ENCODE measurements at places on chromosomes 4 and X. TPM values are rescaled to one million over a fixed set of nuclear protein-coding genes. Genes with fewer than 3 reads are reported as not detected.

TEX13C gene
- not detected for total RNA-seq

- no peaks in the 10 kb centered on the region for H3K36me3 ChIP-seq
- H3K27ac ChIP-seq = no peak overlapping the region
- H3K4me3 ChIP-seq = no peak overlapping the region
- no peaks in the 10 kb centered on the region for H3K27me3 ChIP-seq
- no peak for DNase-seq
Observed at GRCh38 chr4:8072235-8072968, 86.2 kb downstream of the ABLIM2 start.

GRCh38 chrX:131621650-131622049 is 77.8 kb downstream of the OR13H1 start:
- H3K4me3 ChIP-seq = no peak overlapping the region
- H3K36me3 ChIP-seq = no peaks in the 10 kb centered on the region
- DNase-seq = no peak

HSFX4 gene
- total RNA-seq = not detected

- H3K4me1 ChIP-seq = peaks cover 3% of the 10 kb centered on the region
- H3K4me3 ChIP-seq = no peak overlapping the region
- no peak overlapping the region for H3K27ac ChIP-seq
Observed at GRCh38 chrX:153800177-153800722, 5.8 kb downstream of the SSR4 start.

DNA sequence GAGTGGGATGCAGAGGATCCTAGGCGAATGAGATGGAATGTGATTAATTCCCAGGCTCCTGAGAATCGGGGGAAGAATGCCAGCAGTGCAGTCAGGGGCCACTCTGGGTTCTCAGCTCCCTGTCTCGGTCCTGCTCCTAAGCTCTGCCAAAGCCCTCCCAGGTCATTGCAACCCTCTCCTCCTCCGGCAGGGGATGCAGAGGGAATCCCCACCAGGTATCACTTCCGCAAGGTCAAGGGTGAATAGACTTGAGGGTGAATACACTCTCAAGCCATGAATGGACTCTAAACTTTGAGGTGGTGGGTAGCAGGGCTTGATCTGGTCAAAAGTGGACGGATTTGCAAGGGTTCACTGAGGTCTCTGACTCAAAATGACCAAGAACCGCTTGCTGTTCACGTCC is 139.3 kb upstream of the MXRA5 start:
- H3K27ac ChIP-seq = no peak overlapping the region
- H3K36me3 ChIP-seq = no peaks in the 10 kb centered on the region
- H3K27me3 ChIP-seq = no peaks in the 10 kb centered on the region
- no peak overlapping the region for H3K4me3 ChIP-seq

- DNase-seq = no peak
- peaks cover 15% of the 10 kb centered on the region for H3K4me1 ChIP-seq
- no peak overlapping the region for H3K27ac ChIP-seq
- peaks cover 40% of the 10 kb centered on the region for H3K27me3 ChIP-seq
Observed at GRCh38 chr4:76881375-76881774, 16.6 kb downstream of the SOWAHB start.

DNA sequence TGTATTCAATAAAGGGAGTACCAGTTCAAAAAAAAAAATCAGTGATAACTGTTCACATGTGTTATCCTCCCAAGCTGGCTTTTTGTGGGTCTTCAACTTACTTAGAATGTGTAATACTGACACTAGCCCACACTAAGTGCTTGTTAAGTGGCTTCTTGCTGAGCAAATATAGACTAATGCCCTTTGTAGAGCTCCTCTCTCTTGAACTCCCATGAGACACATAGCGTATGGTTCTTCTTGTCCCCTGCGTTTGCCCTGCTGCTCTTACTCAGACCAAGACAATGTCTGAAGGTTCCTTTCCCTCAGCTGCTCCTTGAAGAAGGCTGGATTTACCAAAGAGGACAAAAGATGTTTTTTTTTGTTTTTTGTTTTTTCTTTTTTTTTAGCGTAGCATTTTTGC is 110.9 kb downstream of the FRAS1 start:
- peak overlapping the region; percentile 25 for H3K27ac ChIP-seq
- H3K4me3 ChIP-seq = no peak overlapping the region
- H3K4me1 ChIP-seq = peaks cover 20% of the 10 kb centered on the region
- no peaks in the 10 kb centered on the region for H3K36me3 ChIP-seq
- peak; percentile 15 for DNase-seq

GRCh38 chr4:138680256-138680655 is 335.3 kb upstream of the NOCT start:
- H3K4me1 ChIP-seq = peaks cover 23% of the 10 kb centered on the region
- no peaks in the 10 kb centered on the region for H3K36me3 ChIP-seq
- H3K4me3 ChIP-seq = no peak overlapping the region
- no peak overlapping the region for H3K27ac ChIP-seq
- H3K27me3 ChIP-seq = no peaks in the 10 kb centered on the region
- no peak for DNase-seq

DNA sequence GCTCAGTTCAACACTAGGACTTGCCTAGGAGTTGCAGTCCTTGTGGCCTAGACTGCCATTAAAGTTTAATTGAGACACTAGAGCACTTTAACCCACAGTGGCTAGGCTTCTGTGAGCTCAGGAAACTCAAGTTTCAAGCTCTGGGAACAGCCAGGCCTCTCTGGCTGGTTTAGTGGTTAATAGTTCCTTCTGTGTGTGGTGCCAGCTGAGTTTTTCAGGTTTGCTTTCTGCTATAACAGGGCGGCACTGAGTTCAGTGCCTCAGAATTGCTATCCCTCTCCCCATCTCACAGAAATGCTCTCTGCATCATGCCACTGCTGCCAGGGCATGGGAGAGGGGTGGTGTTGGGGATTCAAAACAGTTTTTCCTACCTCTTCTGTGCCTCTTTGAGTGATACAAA is 15.9 kb downstream of the MMAA start:
- DNase-seq = no peak
- no peaks in the 10 kb centered on the region for H3K4me1 ChIP-seq
- H3K27me3 ChIP-seq = no peaks in the 10 kb centered on the region
- H3K36me3 ChIP-seq = no peaks in the 10 kb centered on the region
- no peak overlapping the region for H3K4me3 ChIP-seq

DNA sequence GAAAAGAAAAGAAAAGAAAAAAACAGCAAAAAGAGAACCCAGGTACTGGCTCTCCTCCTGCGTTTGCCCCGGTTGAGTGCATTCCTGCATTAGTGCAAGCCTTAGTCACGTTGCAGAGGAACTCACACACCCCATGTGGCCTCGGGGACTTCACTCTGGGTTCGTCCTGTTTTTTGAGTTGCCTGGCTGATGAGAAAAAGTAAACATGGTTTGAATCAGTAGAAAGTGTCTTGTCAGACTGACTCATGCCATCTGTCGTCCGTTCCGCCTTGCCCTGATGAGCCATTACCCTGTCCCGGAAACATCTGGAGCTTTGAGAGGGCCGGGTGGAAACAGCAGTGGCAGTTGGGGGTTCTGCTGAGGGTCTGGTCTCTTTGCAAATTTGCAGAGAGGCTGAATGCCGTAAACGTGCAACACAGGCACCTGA is 16.3 kb downstream of the CD99 start:
- peaks cover 16% of the 10 kb centered on the region for H3K4me1 ChIP-seq
- peak; percentile 61 for DNase-seq
- H3K27me3 ChIP-seq = no peaks in the 10 kb centered on the region
- H3K36me3 ChIP-seq = no peaks in the 10 kb centered on the region

GLRB gene
- total RNA-seq = 6.1 TPM

DNA sequence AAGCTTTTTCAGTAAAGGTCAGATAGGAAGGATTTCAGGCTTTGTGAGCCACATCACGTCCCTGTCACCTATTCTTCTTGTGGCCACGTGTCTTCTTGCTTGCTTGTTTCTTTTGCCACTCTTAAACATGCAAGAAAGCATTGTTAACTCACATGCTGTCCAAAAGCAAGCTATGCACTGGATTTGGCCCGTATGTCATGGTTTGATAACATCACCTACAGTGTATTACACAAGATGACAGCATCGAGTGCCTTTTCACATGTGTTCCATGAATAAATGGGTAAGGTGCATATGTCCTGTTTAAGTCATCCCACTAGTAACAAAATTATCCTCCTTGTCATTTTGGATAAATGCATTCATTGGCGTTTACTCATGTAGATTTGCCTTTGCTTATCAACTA is 468.0 kb upstream of the FAT1 start:
- no peaks in the 10 kb centered on the region for H3K27me3 ChIP-seq
- H3K4me3 ChIP-seq = no peak overlapping the region
- no peaks in the 10 kb centered on the region for H3K4me1 ChIP-seq
- no peaks in the 10 kb centered on the region for H3K36me3 ChIP-seq
- no peak for DNase-seq
- no peak overlapping the region for H3K27ac ChIP-seq

- H3K36me3 ChIP-seq = no peaks in the 10 kb centered on the region
- no peak overlapping the region for H3K4me3 ChIP-seq
- no peak for DNase-seq
Observed at GRCh38 chrX:74804574-74804973, 120.7 kb downstream of the NEXMIF start.

SHOX gene
- total RNA-seq = not detected

DTHD1 gene
- not detected for total RNA-seq

DNA sequence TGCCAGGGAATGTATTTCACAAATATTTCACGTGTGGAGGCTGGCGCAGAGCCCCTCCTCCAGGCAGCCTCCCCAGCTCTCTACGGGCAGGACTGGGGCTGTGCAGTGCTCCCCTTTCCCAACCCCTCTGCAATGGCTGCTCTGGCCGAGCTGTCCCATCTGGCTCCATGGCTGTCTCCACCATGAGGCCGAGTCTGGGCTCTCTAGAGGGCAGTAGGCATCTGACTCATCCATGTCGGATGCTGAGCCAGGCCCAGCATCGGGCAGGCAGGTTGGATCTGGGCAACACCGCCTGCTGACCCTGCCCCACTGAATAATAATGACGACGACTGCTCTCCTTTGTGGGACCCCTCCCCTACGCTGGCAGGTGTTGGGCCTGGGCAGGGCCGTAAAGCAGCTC is 11.0 kb upstream of the SH3TC1 start:
- H3K27ac ChIP-seq = no peak overlapping the region
- H3K27me3 ChIP-seq = no peaks in the 10 kb centered on the region
- H3K4me3 ChIP-seq = no peak overlapping the region
- no peaks in the 10 kb centered on the region for H3K4me1 ChIP-seq
- no peak for DNase-seq
- H3K36me3 ChIP-seq = no peaks in the 10 kb centered on the region

- peak; percentile 8 for DNase-seq
- peaks cover 3% of the 10 kb centered on the region for H3K4me1 ChIP-seq
- no peaks in the 10 kb centered on the region for H3K27me3 ChIP-seq
- no peak overlapping the region for H3K27ac ChIP-seq
Observed at GRCh38 chr4:117971403-117971802, 62.9 kb upstream of the NDST3 start.

- no peak overlapping the region for H3K27ac ChIP-seq
- no peaks in the 10 kb centered on the region for H3K27me3 ChIP-seq
- no peaks in the 10 kb centered on the region for H3K36me3 ChIP-seq
- no peak overlapping the region for H3K4me3 ChIP-seq
- no peak for DNase-seq
Observed at GRCh38 chr4:44421330-44422065, 27.1 kb downstream of the KCTD8 start.

- no peak overlapping the region for H3K27ac ChIP-seq
- peaks cover 13% of the 10 kb centered on the region for H3K4me1 ChIP-seq
- no peak for DNase-seq
Observed at GRCh38 chr4:71444395-71444794, 105.6 kb downstream of the SLC4A4 start.

TCEAL6 gene
- not detected for total RNA-seq

- no peak overlapping the region for H3K27ac ChIP-seq
- H3K4me1 ChIP-seq = peaks cover 29% of the 10 kb centered on the region
- no peak overlapping the region for H3K4me3 ChIP-seq
- no peaks in the 10 kb centered on the region for H3K36me3 ChIP-seq
Observed at GRCh38 chrX:129115104-129115503, 408.2 kb downstream of the SMARCA1 start.

GRCh38 chrX:128021566-128021965 is 30.6 kb downstream of the ACTRT1 start:
- no peak overlapping the region for H3K27ac ChIP-seq
- H3K4me1 ChIP-seq = no peaks in the 10 kb centered on the region
- H3K4me3 ChIP-seq = no peak overlapping the region
- H3K27me3 ChIP-seq = no peaks in the 10 kb centered on the region
- H3K36me3 ChIP-seq = peaks cover 3% of the 10 kb centered on the region
- no peak for DNase-seq

DNA sequence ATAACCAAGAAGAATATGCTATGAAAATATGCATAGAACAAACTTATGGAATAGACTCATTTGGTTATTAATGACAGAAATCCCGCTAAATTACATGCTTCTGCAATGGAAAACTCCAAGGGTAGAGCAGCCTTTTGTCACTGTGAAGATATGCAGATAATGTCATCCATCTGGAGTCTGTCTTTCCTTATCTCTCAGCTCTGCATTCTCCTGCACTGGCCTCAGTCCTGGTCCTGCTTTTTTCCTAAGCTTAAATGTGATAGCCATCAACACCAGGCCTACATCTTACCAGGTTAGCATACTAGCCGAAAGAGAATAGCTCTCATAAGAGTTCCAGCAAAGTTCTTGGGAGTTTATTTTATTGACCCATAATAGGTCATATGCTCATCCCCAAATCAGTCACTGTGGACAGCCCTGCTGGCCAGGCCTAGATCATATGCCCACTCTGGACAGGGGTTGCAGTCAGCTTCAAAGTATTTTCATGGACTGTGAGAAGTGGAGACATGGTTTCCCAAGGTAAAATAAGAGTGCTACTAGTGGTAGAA is 86.5 kb upstream of the LEF1 start:
- no peaks in the 10 kb centered on the region for H3K4me1 ChIP-seq
- no peak for DNase-seq
- H3K27ac ChIP-seq = no peak overlapping the region

MID1IP1 gene
- total RNA-seq = 42.3 TPM

DNA sequence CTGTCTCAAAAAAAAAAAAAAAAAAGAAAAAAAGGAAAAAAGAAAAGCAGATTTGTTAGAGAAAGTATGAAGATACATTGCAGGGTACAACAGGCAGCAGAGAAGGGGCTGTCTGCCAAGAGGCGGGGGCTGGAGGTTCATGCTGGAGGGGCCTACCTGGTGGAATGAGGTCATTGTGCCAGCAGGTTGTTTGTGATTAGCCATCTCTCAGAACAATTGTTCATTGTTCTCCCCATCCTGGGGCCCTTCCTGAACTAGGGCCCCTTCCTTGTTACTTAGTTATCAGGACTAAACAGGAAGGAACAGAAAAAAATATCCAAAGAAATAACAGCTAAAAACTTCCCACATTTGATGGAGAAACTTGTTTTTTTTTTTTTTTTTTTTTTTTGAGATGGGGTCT is 14.0 kb upstream of the GPKOW start:
- H3K4me1 ChIP-seq = no peaks in the 10 kb centered on the region
- H3K36me3 ChIP-seq = no peaks in the 10 kb centered on the region
- H3K27ac ChIP-seq = no peak overlapping the region
- no peak overlapping the region for H3K4me3 ChIP-seq
- H3K27me3 ChIP-seq = no peaks in the 10 kb centered on the region

BST1 gene
- total RNA-seq = 0.45 TPM

Data from neural progenitor cell (in vitro differentiated cells).